ENCODE measurements at places on chromosomes 1 and 21.

DNA sequence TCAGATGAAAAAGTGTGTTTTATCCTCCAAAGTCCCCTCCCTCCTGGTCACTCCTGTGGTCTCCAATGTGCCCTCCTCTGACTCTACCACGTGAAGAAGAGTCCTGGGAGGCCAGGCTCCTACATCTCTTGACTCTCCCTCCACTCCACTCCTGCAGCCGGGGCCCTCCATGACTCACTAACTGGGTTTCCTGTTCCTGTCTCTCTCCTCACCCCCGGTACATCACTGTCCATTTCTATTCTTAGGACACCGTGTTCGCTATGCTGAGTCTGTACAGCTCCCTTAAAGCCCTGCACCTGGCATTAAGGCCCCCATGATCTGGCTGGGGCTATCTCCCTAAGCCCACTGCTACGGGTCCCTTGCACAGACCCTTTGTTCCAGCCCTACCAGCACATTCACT is 93.4 kb downstream of the BCAR3 start:
- DNase-seq = no peak

GRCh38 chr1:228088586-228089498 is 6.3 kb downstream of the ARF1 start:
- no peak for DNase-seq

DNA sequence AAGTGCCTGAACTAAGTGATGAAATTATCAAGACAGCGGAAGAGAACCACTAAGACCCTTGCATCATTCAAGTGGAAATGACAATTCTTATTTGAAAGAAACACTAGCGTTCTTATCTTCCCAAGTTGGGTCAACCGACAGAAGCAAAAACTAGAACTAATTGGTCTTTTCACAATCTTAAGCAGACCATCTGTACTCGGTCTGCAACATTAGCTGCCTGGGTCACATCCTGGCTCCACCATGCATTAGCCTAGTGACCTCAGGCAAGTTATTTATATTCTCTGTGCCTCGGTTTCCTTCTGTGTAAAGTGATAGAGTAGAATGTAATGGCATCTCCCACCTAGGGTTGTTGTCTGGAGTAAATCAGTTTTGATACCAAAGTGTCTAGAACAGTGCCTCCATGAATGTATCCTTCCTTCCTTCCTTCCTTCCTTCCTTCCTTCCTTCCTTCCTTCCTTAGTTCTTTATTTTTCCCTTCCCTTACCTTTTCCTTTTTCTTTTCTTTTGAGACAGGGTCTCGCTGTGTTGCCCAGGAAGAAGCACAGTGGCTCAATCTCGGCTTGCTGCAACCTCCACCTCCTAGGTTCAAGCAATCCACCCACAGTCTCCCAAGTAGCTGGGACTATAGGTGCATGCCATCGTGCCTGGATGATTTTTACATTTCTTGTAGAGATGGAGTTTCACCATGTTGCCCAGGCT is 6.0 kb downstream of the COLGALT2 start:
- no peak for DNase-seq

DNA sequence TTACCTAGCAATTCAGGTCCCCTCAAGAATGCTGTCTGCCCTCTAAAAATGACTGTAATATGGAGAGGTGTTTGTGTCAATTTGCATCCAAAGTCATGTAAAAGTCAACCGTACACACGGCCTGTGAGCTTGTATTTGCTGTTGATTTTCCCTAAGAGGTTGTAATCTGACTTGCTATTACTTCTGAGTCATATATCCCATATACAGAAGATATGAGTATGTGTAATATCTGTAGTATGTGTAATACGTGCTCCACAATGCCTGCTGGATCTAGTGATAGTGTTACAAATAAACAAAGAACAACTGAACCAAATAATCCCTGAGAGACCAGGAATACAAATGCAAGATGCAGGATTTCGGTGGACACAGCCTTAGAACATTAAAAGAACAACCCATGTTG is 1.4 kb upstream of the KCNJ6 start:
- DNase-seq = no peak

- no peak for DNase-seq
Observed at GRCh38 chr1:204641455-204641854, 44.1 kb downstream of the LRRN2 start.

GRCh38 chr1:214551436-214552173 is at the start of gene PTPN14:
Gene PTPN14 (minus strand): TSS chr1:214551602. CDS start chr1:214464803, 86,799 bp downstream.
- no peak for DNase-seq

DNA sequence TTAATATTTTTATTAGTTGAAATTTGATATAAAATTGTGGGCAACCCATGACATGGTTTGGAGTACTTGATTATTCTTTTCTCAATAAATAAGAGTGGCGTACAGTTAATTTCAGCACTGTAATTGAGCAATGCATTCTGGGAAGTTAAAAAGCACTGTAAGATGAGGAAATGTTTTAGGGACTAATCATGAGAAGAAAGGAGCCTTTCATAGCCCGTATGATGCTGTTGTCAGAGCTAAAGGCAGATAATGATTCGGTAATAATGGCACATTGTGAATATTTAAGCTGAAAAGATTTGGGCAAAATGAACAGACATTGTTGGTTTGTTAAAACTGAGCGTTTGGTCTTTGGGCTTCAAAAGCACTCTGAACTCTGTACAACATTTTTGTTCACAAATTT is 139.3 kb downstream of the NFIA start:
- DNase-seq = no peak

GRCh38 chr1:151968791-151969399 is 24.8 kb downstream of the S100A10 start:
- no peak for DNase-seq

DNA sequence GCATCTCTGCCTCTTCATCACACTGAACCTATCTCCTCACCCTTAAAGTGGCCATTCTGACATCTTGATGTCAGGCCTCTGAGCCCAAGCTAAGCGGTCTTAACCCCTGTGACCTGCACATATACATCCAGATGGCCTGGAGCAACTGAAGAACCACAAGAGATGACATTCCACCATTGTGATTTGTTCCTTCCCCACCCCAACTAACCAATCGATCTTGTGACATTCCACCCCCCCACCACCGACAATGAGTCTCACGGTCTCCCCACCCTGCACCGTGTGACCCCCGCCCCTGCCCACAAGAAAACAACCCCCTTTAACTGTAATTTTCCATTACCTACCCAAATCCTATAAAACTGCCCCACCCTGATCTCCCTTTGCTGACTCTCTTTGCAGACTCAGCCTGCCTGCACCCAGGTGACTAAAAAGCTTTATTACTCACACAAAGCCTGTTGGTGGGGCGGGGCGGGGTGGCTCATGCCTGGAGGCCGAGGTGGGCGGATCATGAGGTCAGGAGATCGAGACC is 21.0 kb upstream of the PINK1 start:
- no peak for DNase-seq

DNA sequence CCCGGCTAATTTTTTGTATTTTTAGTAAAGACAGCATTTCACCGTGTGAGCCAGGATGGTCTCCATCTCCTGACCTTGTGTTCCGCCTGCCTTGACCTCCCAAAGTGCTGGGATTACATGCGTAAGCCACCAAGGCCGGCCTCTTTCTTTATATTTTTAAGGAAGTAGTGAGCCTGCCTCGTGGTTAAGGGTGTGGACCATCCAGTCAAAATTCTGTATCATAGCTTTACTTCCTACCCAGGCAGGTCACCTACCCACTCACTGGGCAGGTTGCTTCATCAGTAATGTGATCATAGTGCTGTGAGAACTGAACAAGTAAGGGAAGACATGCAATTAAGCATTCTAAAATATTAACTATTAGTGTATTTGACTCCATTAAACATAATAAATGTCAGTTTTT is 8.1 kb upstream of the ACOT7 start:
- no peak for DNase-seq

DNA sequence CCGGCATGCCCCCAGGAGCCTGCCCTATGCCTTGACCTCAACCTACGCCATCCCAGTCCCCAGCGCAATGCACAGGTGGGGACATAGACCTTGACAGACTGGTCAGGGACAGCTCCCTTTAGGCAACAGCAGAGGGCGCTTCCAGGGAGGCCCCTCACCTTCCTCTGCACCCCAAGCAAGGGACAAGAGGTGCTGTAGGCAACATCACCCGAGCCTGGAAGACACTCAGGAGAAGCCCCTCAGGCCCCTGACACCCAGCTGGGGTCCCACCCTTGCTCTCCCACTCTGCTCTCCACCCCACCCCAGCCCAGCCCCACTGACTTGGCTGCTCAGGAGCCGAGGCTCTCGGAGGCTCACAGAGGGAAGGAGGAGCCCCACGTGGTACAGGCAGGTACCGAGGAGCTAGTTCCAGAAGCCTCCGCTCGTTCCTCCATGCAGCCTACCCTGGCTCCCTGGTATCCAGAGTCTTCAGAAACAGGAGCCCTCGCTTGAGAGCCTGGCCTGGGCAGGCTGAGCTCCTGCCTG is 2.4 kb upstream of the WNT3A start:
- no peak for DNase-seq

DNA sequence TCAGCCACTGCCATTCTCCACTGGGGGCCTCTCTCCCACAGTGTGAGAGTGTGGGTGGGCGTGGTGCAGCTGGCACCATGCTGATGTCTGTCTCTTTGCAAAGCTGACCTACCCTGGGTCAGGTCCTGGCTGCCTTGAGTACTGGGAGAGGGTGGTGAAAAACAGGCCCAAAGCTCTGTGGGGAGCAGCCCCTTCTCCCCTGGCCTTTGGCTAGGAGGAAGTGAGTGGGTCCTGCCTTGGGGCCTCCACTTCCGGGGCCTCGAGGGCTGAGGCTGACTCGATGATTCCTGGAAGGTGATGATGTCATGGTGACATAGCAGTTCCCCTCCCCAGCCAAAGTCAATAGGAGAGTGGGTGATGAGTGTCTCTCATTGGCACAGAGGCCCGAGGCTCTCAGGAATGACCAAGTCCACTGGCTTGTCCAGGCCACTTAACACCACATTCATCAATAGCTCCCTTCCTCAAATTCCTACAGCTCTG is 53.0 kb downstream of the IER5 start:
- DNase-seq = no peak

DNA sequence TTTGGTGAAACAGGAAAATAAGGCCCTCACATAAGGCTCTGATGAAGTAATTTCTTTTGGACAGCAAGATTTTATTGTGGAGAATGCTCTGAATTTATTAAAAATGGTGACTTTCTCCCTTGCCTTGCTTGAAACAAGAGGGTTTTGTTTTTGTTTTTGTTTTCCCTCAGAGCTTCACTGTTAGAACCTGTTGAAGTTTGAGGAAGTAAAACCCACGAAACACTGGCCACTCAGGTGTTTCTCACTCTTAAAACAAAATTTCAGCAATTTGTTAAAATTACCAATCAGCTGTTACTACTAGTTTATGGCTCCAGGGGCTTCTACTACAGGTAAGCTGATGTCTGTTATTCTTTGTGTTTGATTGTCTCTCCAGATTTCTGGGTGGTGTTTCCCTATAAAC is 112.6 kb upstream of the B3GALT2 start:
- DNase-seq = no peak

- no peak for DNase-seq
Observed at GRCh38 chr21:39612233-39613040, at the start of gene B3GALT5. Gene B3GALT5 (plus strand): TSS chr21:39612940. CDS start chr21:39660560, 47,620 bp downstream.

- DNase-seq = no peak
Observed at GRCh38 chr1:149916898-149917252, 769 bp downstream of the SV2A start.

GRCh38 chr1:38030596-38031512 is 15.7 kb downstream of the POU3F1 start:
- no peak for DNase-seq

DNA sequence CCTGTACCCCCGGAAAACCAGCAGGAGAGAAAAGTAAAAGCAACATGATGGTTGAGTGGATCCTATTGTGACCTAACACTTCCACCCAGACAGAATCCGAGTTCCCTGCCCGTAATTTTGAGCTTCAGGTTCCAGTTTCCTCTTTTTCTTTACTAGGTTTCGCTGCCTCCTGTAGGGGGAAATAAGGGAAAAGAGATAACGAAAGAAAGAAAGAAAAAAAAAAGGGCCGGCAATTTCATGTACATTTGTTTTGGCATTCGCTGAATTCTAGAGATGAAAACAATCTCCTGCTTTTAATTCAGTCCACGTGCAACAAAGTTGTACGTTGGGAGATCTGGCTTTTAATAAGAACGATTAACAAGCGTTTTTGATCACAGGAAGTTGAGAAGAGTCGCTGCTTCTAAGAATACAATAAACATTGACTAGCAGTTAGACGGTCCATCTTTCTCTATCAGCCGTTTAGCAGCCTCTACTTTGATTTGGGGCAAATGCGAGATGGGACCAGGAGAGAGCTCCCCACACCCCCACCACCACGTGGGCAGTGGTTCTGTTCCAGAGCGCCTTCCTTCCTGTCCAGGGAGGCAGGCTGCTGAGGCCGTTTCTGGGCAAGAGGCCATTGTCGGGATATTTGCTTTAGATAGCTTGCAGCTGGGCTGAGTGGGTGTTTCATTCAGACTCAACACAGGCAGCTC is 155.9 kb upstream of the RUNX1 start:
- no peak for DNase-seq

DNA sequence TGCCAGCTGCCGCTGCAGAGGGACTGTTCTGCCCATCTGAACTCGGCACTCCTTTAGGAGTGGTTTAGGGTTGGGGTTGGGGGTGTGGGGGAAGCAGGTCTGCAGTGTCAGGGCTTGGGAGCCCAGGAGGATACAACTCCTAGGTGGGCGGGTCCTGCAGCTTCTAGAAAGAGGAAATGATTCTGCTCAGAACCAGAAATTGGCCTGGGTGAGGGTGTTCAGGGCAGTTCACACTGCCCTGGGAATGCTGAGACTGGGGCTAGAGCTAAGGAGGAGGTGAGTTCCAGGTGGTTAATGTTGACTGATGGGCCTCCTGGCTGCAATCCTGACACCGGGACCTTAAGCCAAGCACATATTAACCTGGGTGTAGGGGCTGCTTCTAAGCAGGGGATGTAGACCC is 4.8 kb upstream of the SLC26A9 start:
- DNase-seq = no peak

- no peak for DNase-seq
Observed at GRCh38 chr1:101241485-101242225, 4.8 kb downstream of the S1PR1 start.

GRCh38 chr1:30853350-30853749 is 55.2 kb downstream of the SDC3 start:
- no peak for DNase-seq

DNA sequence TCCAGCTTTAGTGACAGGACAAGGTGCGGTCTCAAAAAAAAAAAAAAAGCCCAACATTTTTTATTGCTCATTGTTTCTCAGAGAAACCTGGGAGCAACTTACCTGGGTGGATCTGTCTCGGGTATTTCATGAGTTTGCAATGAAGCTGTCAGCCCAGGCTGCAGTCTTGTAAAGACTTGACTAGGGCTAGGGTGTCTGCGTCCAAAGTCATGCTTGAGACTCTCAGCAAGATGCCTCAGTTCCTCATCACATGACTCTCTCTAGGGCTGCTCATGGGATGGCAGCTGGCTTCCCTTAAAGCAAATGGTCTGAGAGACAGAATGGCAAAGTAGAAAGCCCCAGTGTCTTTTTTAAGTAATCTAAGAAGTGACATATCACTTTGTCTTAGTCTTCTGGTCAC is 8.1 kb downstream of the GABPA start:
- DNase-seq = no peak

DNA sequence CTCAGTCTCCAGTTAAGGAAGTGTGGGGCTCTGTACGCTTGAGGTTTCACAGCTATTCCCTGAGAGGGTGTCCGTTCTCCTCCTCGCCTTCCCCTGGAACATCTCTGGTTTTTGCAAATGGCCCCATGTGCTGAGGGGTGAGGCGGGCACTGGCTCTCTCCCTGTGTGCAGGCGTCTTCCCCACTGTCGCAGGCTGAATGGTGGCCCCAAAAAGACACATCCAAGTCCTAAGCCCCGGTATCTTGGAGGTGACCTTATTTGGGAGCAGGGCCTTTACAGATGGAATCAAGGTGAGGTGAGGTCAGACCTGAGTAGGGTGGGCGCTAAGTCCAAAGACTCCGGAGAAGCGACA is 98.0 kb upstream of the TMPRSS2 start:
- no peak for DNase-seq
